ENCODE measurements at places on chromosomes 13 and 19.

GRCh38 chr19:42540071-42540553 lies 11.8 kb upstream of the CEACAM1 start:
- DNase-seq, result no peak

DNA sequence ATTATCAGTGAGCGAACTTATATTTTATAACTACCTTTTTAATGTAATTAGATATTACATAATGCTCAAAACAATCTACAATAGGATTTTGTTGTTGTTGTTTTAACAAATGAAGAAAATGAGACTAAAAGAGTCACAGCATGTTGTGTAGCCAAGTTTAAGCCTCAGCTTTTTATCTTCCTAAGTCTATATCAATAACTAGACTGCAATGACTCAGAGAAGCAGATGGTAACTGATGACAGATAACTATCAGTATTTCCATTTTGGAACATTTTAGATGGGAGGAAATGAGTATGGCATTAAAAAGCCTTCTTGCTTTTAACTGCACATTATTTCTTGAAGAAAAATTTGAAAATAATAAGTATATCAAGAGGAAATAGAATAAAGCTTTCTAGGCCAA lies 825.2 kb downstream of the SLITRK1 start:
- no peak for DNase-seq

DNA sequence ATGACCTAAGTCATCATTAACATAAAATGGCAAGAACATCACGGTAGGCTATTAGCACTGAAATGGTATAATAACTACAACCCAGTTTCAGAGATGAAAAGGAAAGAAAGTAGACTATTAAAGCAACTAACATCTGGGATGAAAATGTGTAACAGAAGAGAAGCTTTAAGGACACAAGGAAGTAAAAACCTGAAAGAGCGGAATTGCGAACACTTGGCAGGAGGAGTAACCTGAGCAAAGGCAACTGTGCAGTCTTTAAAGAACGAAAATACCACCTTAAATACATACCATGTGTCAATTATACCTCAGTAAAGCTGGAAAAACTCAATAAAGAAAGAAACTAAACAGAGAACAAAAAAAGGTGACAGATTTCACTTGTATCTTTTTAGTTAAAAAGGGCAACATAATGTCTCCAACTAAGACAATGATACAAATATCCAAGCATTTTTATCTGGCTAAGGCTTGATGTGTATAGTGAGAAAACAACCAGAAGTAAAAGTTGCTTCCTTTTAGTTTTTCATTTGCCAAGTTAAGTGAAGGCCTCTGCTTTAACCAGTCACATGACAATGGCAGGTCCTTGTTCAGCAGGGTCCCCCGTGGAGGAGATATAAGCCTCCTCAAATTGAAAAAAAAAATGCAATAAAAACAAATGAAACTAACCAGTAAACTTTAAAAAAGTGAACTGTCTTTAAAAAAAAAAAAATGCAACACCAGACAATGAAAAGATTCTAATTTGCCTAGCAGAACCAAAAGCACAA lies 11.6 kb downstream of the USP12 start:
- DNase-seq, result no peak

GRCh38 chr13:89688918-89689317 lies 1658.6 kb upstream of the MIR17HG start:
- DNase-seq, result no peak

DNA sequence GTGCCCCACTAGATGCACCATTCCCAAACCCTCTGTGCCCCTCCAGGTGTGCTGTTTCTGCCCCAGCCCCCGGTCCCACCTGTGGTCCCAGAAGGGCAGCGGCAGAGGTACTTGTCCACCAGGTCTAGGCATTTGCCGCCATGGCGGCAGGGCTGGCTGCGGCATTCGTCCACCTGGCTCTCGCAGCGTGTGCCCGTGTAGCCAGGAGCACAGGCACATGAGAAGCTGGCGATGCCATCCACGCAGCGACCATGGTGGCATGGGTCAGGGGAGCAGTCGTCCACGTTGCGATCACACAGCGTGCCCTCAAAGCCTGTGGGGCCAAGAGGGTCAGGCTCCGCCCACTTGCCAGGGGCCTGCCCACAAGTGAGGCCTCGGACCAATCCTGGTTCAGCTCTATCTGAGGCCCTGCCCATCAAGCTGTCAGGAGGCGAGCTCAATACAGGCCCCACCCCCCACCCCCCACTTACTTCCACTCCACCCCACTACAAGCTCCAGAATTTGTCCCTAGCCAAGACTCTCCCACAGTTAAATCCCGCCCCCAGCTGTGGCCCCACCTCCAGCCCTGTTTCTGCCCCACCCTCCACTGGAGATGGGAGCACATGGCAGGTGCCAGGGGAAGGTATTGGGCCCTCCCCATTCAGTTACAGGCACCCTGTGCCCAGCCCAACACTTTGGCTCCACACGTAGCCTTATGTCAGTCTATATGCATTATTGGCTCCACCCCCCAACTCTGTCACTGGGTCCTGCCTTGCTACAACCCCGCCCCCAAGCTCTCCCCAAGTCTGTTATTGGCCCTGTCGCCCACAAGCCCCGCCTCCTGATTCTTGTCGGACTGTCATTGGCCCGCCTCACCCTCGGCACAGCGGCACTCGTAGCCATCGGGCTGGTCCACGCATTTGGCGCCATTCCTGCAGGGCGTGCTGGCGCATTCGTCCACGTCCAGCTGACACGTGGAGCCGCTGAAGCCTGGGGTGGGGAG lies 13.5 kb downstream of the NOTCH3 start:
- DNase-seq, result peak; percentile 14

GRCh38 chr13:73465617-73465971 lies 406.8 kb downstream of the KLF5 start:
- DNase-seq, result no peak

DNA sequence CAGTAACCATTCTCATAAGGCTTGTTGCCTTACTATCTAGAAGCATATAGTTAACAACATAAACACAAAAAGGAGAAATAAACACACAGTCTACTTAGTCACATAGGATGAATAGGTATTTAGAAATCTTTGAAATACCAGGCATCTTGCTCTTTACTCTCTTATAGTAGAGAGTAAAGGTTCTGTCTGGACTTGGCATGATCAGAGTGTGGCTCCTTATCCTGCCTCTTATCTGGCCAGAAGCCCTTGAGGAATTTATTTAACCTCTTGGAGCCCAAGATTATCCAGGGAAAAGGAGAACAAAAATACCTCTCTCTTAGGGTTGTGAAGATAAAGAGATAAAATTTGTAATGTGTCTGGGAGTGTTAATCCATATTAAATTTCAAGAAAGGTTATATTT lies 100.2 kb upstream of the MBNL2 start:
- DNase-seq, result no peak

- DNase-seq, result no peak
These were observed 333.1 kb downstream of the GPC6 start for GRCh38 chr13:93559718-93560117.

GRCh38 chr13:59441596-59442280 lies 722.0 kb downstream of the DIAPH3 start:
- DNase-seq, result no peak

DNA sequence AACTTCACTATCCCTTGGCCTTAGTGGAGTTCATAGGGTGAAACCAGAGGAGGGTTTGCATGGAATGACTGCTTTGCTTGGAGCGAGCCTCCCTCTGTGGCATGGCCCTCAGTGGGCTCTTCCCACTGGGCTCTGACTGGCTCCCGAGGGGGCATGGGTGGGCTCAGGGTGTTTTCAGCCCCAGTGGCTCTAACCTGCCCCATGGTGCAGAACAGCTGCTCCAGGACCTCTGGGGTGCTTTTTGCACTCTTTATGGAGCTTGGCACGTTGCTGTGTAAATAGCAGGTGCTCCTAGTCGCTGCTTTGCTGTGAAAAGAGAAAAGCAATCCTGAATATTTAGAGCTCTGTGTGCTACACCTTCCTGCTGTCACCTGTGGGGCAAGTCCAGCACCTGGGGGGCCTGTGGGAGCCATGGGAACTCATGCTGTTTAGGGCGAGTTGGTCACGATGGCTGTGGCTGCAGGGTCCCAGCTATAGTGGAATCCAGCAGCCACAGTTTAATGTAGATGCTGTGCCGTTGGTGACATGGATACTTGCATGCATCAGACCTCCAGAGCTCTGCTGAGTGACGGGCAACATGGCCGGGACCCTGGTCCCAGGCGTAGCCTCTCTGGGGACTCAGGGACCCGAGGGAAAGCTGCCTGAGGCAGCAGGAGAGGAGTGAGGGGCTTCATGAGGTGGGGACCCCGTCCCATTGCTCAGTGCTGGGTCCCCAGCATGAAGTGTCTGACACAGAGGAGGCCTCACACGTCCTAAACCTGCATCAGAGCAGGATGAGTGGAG lies 14.3 kb upstream of the MCF2L start:
- DNase-seq, result no peak

DNA sequence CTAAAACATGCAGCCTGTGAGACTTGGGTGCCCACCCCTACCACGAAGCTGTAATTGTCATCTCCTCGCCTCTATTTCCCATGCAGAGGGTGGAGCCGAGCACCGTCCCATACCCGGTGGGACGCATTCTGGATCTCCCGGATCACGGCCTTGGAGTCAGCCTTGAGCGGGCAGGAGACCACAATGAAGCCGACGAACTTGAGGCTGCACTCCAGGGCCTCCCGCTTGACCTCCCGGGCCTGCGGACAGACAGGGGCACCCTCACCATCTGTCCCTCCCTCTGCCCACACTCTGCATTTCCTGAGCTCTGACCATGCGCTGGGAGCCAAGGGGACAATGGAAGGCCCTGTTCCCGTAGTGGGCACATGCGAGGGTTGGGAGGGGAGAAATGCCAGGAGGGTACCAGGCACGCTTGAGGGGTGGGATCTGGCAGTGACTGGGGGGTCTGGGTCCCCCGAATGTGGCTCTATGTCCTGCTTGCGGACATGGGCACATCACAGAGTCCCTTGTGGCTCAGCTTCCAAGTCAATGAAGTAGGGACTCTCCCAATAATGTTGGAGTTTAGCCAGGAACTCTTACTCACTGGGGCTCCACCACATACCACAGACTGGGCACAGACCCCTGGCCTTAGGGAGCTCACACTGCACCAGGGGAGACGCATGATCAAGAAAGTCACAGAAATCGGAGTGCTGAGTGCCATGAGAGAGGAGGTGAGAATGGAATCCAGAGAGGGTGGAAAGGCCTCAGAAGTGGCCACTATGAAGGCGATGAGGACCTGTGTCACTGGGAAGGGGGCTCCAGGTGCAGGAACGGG lies 9.2 kb upstream of the GMIP start:
- DNase-seq, result no peak

DNA sequence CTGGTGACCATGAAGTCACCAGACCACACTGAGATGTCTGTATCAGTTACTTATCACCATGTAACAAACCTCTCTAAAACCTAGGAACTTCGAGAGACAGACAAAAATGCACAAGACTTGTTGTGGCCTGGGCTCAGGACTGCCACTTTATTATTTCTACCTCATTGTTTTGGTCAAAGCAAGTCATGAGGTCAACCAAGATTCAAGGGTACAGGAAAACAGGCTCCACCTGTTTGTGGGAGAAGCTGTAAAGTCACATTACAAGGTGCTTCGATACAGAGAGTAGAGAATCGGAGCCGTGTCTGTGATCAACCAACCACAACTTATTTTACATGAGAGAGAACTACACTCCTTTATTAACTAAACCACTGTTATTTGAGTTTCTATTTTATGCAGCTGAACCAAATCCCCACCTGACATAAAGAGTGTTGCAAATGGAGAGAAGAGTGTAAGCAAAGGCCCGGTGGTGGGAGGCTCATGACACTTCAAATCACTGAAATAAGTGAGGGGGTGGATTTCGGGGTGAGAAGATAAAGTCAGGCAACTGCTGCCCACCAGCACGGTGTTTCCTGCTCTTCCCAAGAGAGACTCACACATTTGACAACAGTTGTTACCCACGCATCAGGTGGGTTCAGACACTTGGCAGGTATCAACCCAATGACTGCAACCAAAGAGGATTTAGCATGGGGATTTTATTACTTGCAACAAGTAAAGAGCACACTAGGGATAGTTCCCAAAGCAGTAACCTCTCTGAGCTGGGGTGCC lies 39.0 kb upstream of the IGSF23 start:
- DNase-seq, result no peak

GRCh38 chr13:35723821-35724220 lies 247.3 kb upstream of the MAB21L1 start:
- no peak for DNase-seq

DNA sequence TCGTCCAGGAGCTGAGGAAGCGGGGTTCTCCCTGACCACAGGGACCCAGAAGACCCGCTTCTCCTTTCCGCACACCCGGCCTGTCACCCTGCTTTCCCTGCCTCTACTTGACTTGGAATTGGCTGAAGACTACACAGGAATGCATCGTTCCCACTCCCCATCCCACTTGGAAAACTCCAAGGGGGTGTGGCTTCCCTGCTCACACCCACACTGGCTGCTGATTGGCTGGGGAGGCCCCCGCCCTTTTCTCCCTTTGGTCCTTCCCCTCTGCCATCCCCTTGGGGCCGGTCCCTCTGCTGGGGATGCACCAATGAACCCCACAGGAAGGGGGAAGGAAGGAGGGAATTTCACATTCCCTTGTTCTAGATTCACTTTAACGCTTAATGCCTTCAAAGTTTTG lies 18.9 kb downstream of the VASP start:
- DNase-seq, result no peak

- no peak for DNase-seq
These were observed 121.7 kb upstream of the MAB21L1 start for GRCh38 chr13:35598233-35598632.

DNA sequence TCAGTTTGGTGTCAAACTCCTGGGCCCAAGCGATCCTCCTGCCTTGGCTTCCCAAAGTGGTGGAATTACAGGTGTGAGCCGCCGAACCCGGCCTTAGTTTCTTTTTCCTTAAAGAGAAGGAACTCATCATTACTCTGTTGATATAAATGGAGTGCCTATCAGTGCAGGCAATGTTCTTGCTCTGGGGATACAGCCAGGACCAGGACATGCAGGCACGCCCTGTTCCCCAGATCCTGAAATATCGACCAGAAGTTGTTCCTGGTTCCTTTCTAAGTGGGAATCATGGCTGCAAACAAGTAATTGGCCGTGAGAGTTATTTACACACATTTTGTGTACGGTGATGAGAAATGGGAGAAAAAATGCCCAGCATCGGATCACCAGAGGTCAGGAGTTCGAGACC lies 8.4 kb downstream of the DNM2 start:
- no peak for DNase-seq

- DNase-seq, result peak; percentile 31
These were observed 572 bp downstream of the UCHL3 start for GRCh38 chr13:75550159-75550567.

GRCh38 chr19:35345671-35346111 lies 2.0 kb upstream of the FFAR1 start:
- no peak for DNase-seq

- DNase-seq, result no peak
These were observed 1992.9 kb upstream of the PCDH20 start for GRCh38 chr13:63408331-63409189.

DNA sequence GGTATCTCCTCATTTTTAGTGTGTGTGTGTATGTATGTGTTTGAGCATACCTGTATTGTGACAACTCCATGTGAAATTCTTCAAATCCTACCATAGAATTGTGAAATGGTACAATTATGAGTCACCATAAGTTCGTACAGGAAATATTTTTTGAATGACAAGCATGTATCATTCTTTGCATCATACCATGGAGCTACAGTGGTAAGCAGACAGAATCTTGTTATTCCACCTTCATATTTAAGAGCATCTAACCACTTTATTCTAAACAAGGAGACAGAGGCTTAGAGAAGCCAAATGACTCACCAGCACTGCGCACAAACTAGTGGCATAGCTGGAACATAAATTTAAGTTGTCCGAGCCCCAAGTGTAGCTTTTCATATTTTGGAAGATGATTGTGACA lies 4.5 kb upstream of the EPSTI1 start:
- no peak for DNase-seq

GRCh38 chr13:33840402-33840801 lies 22.5 kb downstream of the RFC3 start:
- no peak for DNase-seq

All from activated naive CD4-positive, alpha-beta T cell treated with anti-CD3 and anti-CD28 coated beads, Interleukin-2, amount 50 U/mL, for 16 hours (primary cell).